Amygdala (tissue), 56 donors: ENCODE measurements at places on chromosomes 4 and X.

DNA sequence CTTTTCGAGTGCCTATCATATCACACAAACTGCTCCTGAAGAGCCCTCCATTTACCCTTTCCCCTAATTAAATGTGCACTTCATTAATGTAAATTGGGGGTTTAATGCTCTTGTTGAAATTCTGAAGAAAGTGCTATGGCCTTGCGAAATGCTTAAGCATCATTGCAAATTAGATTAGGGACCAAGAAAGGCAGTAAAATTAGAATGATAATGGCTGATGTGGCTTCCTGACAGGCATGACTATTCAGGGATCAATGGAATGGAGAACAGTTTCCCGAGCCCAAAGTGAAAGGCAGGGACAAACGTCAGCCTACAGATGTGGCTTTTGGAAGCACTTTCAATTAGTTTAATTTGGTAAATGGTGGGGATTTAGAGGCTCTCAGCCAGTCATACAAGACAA is 120.1 kb downstream of the NKX6-1 start:
- no peak for DNase-seq

DNA sequence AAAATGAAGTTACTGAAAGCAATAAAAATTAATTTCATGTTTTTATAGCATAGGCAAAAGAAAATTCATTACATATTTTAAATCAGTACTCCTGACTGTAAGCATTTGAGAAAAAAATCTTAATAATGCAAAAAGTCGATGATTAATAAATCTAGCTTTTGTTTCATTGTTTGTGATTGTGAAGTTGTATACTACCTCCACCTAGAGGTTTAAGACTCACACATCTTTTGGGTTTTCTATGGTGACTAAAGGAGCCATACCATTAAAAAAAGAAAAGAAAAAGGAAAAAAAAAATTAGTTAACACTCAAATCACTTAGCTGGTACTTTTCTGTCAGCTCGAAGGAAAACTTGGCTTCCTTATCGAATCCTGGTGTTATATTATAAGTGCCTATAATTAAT is 2.0 kb downstream of the GABRA2 start:
- no peak for DNase-seq

DNA sequence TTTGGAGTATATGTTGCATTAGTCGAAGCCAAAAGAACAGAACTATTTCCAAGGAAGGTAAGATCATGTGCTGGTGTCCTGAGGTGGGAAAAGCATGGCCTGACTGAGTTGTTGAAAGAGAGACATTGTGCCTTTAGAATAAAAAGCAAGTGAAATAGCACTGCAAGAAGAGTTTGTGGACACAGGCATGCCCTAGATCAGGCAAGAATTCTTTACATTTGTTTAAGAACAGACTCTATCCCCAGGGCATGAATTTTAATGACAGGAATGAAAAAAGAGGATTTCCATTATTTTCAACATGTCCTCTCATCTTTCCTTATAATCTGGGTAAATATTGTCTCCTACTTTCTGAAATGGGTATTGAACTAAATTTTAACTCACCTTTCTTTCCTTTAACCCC is 516.2 kb upstream of the GALNT7 start:
- no peak for DNase-seq

DNA sequence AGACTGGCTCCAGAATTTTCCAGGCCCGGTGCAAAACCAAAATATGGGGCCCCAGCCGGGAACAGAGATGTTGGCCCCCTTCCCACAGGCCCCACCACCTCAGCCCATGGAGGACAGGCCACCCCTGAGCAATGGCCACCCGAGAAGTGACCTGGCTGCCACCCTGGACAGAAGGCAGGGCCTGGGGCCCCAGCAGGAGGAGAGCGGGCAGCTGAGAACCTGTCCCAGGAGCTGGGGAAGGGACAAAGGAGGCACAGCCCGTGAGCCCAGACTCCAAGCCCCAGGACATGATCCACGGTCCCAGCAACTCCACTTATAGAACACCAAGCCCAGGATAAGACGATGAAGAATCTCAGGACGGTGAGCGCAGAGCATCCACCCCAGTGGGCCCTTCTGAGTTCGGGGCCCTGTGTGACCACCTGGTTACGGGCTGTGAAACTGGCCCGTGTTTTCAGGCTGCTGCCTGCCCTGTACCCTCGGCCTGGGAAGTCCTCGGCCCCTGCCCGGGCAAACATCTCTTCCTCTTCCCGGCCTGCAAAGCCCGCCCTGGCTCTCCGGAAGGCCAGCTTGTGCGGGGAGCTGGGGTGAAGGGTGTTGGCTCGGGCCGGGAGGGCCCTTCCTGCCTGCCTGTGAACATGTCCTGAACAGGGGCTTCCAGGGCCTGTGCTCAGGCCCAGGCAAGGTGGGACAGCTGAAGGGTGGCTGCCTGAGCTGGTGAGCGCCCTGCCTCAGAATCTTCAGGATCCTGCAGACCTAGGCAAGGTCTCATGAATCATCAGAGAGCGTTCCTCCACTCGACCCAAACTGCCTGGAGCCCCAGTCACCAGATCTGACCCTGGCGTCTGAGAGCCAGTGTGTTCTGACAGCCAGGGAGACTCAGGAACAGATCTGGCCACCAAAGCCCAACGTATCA is 47.0 kb upstream of the MAN2B2 start:
- DNase-seq = no peak

DNA sequence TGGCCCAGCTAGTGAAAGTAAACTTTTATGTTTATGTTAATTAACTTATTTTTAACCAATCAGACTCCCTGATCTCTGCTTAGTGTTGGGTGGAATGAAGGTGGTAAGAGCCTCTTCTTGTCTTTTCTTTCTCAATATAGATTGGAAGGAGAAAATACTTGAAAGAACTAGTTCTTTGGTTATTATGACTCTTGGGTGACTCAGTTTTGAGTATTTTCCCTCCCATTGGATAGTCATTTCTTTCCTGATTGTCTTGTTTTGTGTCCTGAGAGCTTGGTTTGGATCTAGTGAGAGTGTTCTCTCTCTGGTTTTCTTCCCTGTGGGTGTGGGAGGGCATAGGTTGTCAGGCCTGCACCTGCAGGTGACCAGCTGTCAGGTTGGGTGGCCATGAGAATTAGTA is 172.0 kb upstream of the GLRA2 start:
- no peak for DNase-seq

DNA sequence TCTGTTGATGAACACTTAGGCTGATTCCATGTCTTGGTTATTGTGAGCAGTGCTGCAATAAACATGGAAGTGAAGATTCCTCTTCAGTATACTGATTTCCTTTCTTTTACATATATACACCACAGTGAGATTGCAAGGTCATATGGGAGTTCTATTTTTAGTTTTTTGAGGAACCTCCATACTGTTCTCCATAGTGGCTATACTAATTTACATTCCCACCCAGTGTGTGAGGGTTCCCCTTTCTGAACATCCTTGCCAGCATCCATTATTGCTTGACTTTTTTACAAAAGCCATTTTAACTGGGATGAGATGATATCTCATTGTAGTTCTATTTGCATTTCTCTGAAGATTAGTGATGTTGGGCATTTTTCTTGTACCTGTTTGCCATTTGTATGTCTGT is 80.5 kb upstream of the GALNT7 start:
- DNase-seq = no peak

- DNase-seq = no peak
These were observed 24.4 kb downstream of the PLAC1 start for GRCh38 chrX:134633832-134634231.

DNA sequence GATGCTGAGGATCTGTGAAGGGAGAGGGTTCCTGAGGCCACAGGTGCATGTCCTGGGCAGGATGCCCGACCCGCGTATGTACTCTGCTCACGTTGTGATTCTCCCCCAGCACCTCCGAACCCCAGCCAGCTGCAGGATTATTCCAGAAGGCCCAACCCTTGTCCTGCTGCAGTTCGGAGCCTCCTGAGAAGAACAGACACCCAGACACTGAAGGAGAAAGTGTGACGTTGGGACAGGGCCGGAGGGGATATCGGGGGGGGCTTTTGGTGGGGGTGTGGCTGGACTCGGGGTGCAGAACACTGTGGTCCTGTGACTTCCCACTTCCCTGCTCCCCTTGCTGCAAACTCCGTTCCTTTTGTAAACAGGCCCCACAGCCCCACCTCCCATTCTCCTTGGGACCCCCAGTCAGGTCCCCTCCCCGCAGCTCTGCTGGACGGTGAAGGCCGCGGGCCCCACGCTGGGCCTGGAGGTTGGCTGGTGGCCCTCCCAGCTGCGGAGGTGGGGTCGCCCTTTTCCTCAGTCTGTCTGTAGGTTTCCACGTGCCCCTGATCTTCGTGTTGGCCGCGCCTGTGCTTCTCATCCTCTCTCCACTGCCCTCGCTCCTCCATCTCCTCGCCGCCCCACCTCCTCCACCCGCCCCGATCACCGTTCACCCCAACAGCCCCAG is 83.0 kb upstream of the ADRA2C start:
- no peak for DNase-seq

GRCh38 chrX:125003746-125004446 is 315.8 kb upstream of the TEX13C start:
- no peak for DNase-seq

- DNase-seq = no peak
These were observed 50.1 kb upstream of the ACSL4 start for GRCh38 chrX:109782994-109783700.

GRCh38 chr4:149113804-149114430 is 671.7 kb upstream of the NR3C2 start:
- no peak for DNase-seq

- no peak for DNase-seq
These were observed 52.3 kb downstream of the USP9X start for GRCh38 chrX:41137589-41137988.

- no peak for DNase-seq
These were observed 48.4 kb upstream of the PAK3 start for GRCh38 chrX:111047575-111047974.

DNA sequence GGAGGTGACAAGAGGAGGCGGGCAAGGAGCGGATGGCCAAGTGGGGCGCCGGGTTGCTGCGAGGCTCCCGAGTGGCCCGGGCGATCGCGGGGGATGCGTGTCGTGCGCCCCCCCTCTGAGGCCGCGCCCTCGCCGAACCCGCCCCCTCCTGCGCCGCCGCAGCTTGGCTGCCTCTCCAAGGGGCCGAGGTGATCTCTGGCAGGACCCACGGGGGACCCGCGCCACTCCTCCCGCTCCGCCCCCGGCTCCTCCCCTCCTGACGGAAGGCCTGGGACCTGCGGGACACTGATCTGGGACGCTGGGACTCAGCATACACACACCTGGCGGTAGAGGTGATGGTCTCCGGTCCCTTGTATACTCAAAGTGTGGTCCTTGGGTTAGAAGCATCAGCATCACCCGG is 21.9 kb upstream of the FAM47C start:
- no peak for DNase-seq

GRCh38 chrX:30570505-30570904 is 7.1 kb downstream of the TASL start:
- DNase-seq = no peak

GRCh38 chrX:110175696-110176095 is 142.2 kb downstream of the AMMECR1 start:
- DNase-seq = no peak

- DNase-seq = no peak
These were observed 14.0 kb upstream of the SHROOM4 start for GRCh38 chrX:50827996-50828395.

DNA sequence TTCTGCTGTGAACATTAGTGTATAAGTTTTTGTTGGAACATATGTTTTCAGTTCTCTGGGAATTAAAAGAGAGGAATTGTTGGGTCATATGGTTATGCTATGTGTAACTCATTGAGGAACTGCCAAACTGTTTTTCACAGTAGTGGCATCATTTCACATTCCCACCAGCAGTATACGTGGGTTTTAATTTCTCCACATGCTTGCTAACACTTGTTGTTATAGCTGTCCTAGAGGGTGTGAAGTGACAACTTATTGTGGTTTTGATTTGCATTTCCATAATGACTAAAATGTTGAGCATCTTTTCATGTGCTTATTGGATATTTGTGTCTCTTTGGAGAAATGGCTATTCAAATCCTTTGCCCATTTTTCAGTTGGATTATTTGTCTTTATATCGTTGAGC is 13.7 kb downstream of the APELA start:
- DNase-seq = no peak
